ENCODE measurements at places on chromosomes 5 and 9.

DNA sequence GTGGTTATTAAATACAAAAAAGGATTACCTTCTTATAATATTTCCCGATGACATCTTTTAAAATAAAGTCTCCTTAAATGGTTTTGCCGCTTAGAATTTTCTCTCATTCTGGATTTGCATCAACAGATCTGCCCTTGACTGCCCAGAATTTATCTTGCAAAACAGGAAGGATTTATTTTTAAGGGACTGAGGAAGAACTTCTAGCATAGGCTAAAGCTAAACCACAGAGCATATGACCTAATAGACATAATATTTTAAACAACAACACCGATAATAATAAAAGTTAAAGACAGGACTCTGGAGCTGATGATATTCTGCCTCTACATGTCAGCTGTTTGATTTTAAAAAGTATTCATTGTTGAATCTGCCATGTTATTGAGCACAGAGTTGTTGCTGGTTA is 145.3 kb upstream of the ADCY2 start:
- DNase-seq, result no peak

DNA sequence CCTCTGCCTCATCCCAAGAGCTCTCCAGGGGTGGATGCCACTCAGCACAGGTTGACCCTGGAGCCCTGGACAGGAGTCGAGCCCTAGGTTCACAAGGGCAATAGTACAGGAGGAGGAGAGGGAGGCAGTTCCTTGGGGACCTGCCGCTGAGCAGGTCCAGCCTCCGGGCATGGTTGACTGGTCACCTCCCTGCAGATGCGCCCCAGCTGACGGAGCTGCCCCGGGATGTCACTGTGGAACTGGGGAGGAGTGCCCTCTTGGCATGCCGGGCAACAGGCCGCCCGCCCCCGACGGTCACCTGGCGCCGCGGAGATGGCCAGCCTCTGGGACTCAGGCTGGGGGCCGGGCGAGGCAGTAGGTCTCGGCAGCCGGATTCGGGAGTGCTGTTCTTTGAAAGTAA is 53.7 kb downstream of the HMCN2 start:
- no peak for DNase-seq

DNA sequence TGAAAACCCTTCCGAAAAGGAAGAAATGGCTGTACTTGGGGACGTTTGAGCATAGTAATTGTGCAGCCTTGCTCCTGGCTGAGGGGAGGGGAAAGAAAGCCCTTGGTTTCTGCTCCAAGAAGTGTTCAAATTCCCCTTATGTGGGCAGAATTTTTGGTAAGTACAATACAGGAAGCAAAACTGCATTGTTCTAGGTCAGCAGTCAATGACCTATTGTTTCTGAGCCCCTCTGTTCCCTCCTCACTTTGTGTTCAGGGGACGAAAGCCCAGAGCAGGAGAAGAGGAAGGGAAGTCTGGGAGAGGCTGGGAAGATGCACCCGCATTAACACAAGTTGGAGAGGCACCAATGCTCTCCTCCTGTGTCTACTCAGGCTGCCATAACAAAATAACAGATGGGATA is 11.9 kb downstream of the BASP1 start:
- no peak for DNase-seq

DNA sequence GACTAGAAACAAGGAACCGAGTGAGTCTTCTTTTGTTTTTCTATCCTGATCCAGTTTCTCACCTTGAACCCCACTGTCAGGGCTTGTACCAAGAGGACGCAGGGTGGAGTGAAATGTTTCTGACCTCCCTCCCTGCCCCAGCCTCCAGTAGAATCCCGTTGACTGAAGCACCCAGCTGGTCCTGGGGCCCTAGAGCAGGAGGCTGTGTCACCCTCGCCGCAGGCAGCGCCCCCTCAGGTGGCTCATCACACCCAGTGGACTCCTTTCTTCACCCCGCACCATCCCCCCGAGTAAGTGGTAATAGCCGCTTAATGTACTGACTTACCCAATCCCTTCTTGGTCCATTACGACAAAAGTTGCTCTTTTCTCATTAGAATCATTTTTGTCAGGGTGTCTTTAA is 53.8 kb downstream of the MVB12B start:
- DNase-seq, result no peak

DNA sequence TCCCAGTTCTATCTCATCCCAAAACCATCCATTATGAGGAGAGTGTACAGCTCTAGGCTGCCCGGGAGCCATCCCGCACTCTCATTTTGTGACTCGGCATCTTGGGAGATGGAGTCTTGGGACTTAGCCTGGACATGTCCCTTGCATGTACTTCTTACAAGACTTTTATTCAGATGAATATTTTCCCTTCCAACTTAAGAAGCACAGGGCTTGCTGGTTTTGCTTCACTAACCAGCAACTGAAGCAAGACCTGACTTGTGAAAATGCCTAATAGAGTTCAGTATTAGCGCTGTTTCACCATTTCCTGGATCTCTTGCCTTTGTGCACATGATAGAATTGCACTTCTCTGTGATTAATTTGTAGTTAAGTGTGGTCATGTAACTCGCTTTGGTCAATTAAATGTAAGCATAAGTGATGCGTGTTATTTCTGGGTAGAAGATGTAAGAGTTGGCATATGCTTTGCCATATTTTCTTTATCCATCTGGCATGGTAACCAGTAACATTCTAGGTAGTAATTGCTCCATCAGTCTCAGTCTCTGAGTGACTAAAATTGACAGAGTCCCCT is 55.8 kb downstream of the PDCD1LG2 start:
- DNase-seq, result no peak
